ENCODE measurements at places on chromosomes 2 and 18.
A peak's percentile ranks its signal among the peaks of the same experiment; 100 is the strongest.

DNA sequence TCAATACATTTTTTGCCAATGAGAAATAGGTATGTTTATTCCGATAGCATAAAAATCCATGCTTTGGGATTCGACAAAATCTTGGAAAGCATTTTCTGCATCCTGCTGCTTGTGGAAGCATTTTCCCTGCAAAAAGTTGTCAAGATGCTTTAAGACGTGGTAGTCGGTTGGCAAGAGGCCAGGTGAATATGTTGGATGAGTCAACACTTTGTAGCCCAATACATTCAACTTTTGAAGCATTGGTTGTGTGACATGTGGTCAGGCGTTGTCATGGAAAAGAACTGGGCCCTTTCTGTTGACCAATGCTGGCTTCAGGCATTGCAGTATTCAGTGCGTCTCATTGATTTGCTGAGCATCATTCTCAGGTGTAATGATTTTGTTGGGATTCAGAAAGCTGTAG is 764.5 kb downstream of the TRIB2 start:
- no peak for DNase-seq

DNA sequence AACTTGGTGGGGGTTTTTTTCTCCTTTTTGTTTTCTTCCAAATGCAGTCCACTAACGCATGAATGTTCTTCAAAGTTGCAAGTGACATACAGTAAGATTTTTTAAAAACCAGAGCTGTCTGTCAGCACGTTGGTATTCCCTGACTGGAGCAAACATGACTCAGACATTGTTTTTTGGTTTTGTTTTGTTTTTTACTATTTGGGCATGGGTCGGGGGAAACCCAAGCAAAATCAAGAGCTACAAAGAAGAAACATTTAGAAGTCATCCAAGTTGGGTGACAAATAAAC is 726 bp upstream of the CCDC88A start:
- no peak for DNase-seq

DNA sequence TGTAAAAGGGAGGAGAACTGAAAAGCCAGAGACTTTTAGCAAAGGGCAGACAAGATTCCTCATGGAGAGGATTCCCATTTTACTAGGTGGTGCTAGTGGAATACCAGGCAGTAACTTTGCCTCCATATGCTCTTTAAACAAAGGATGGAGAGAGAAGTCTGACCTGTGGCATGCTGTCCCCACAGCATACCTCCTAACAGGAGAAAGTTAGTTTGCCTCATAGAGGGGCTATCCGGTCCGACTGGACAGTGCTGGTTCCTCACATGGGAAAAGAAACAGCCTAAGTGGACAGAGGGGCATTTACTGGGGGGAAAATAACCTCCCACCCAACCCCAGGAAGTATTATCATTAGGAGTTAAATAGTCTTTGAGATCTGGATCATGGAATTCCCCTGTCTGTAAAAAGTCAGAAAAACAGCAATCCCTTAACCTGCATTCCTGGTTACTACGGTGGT is 31.6 kb upstream of the GMCL1 start:
- no peak for DNase-seq

- DNase-seq = peak; percentile 75
These were observed 9.8 kb upstream of the RAB17 start for GRCh38 chr2:237600205-237600846.

- DNase-seq = no peak
These were observed 1.3 kb downstream of the NETO1 start for GRCh38 chr18:72866442-72866900.

- DNase-seq = no peak
These were observed 46.1 kb upstream of the CYTIP start for GRCh38 chr2:157489983-157490382.

- no peak for DNase-seq
These were observed 2.4 kb downstream of the MEX3C start for GRCh38 chr18:51195086-51195450.
